ENCODE measurements at places on chromosomes 16 and 17.

GRCh38 chr17:14011036-14011692 lies 58.1 kb upstream of the COX10 start:
- no peak for DNase-seq

GRCh38 chr16:54482892-54483574 lies 196.4 kb upstream of the IRX3 start:
- DNase-seq, result no peak

DNA sequence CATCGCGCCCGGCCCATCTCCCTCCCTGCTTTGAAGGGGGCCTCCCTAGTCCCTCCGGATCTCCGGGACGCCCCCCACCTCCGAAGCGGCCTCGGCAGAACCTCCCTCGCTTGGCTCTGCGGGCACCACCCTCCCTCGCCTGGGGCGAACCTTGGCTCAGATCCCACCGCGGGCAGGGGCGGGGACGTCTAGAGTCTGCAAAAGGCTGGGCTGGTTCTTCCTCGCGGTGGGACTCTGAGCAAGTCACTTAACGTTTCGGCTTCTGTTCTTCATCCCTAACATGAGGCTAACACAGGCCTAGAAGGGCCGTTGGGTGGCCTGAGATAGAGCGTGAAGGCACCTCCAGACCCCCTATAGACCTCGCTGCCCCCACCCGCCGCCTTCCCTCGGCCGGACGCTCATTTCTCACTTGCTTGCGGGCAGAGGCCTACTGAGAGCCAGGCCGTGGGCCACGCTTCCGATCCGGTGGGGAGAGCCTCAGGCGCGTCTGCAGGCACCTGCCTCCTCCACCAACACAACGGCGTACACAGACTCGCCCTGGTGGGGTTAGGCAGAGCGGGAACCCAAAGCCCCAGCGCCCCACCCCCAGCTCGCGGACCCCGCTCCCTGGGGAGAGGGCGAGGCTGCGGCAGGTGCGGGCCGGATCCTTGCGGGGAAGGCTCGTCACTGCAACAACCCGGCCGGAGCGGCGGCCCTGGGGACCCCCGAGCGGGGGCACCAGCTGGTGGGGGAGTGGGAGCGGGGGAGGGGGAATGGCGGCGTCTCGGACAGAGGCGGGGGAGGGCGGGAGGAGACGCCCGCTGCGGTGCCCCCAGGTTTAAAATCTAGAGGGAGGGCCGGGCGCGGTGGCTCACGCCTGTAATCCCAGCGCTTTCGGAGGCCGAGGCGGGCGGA lies 5.4 kb downstream of the MYO1C start:
- peak; percentile 45 for DNase-seq

DNA sequence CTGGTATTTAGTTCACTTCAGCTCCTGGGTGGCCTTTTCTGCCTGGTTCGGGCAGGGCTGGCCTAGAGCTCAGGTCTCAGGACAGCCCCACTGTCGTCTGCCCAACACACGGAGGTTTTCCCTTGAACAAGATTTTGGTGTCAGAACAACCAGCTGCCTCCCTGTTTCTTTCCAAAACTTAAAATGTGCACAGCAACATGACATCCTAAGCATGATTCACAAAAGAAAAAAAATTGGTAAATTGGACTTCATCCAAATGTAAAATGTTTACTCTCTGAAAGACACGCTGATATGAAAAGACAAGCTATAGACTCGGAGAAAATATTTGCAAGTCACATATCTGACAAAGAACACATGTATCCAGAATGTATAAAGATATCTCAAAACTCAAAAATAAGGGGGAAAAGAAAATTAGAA lies 197.8 kb upstream of the CHMP6 start:
- no peak for DNase-seq

- DNase-seq, result no peak
These were observed 176.8 kb upstream of the HSBP1 start for GRCh38 chr16:83630979-83631378.

GRCh38 chr16:25270577-25270976 lies 12.9 kb upstream of the ZKSCAN2 start:
- DNase-seq, result no peak

- no peak for DNase-seq
These were observed 11.2 kb downstream of the VASN start for GRCh38 chr16:4382795-4383357.

GRCh38 chr17:57397402-57397801 lies 141.1 kb downstream of the MSI2 start:
- DNase-seq, result no peak

DNA sequence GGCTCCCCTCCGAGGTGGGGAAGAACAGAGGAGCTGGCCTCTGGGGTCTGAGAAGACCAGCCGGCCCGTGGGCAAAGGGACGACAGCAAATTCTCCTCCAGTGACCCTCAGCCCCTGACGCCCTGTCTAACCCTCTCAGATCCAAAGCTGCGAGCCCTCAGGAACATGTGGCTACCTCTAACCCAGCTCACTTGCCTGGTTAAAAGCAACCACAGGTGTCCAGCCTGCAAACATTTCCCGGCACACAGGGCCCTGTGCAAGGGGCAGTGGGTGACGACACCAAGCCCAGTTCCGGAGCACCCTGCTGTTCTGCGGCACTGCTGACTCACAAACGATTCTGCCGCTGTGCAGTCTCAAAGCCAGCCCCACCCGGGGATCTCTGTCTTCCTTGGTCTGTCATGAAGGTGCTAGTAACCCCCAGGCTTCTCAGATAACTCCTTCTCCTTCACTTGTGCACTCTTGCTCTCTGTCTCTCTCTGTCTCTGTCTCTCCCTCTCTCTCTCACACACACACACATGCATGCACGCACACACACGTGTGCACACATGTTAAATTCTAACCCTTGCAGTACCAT lies 23.0 kb downstream of the WNT3 start:
- DNase-seq, result no peak

- DNase-seq, result no peak
These were observed 463 bp downstream of the RILP start for GRCh38 chr17:1648963-1649843.

DNA sequence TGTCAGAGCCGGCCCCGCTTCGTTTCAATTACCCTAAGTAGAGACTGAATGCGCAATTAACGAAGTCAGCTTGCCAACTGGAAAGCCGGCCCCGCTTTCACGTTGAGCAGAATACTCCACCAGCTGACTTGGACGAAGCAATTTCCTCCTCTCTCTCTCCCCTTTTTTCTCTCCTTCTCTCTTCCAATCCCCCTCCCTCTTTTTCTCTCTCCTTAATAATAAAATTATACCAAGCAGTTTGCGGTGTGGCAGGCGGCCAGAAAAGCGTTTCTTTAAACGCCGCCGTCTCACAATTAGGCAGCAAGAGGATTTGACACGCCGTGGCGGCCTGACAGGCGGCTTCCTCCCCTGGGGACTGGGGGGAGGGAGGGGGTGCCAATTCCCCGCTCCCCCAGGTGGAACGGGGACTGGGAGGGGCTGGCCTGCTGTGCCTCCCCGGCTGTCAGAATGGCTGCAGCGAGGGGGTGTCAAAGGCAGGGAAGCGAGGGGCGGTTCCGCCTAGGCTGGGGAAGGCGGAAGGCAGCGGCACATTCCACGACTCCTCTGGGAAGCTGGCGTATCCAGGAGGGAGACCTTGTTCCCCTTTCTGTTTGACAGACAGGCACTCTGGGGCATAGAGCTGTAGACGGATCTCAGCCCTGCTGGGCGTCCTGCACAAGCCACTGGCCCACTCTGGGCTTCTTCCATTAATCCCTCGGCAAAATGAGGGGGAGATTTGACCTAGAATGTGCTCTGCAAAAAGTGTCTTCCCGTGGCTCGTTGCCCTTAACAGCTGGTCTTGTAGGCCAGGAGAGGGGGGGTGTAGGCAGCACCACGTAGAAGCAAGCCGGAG lies 52.7 kb downstream of the SREBF1 start:
- no peak for DNase-seq

GRCh38 chr17:52027081-52027480 lies 131.4 kb downstream of the CA10 start:
- DNase-seq, result no peak

DNA sequence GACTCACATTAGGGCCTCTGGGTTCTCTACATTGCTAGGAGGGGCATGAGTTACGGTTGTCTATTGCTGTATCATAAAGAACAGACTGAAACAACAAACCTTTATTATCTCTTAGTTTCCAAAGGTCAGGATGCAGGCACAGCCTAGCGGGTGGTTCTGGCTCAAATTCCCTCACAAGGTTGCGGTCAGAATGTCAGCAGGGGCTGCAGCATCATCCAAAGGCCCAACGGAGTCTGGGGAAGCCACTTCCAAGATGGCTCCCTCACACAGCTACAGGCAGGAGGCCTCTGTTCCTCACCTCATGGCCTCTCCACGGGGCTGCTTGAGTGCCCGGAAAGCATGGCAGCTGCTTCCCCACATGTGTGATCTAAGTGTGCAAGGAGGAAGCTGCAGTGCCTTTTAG lies 29.6 kb upstream of the ZFPM1 start:
- no peak for DNase-seq

DNA sequence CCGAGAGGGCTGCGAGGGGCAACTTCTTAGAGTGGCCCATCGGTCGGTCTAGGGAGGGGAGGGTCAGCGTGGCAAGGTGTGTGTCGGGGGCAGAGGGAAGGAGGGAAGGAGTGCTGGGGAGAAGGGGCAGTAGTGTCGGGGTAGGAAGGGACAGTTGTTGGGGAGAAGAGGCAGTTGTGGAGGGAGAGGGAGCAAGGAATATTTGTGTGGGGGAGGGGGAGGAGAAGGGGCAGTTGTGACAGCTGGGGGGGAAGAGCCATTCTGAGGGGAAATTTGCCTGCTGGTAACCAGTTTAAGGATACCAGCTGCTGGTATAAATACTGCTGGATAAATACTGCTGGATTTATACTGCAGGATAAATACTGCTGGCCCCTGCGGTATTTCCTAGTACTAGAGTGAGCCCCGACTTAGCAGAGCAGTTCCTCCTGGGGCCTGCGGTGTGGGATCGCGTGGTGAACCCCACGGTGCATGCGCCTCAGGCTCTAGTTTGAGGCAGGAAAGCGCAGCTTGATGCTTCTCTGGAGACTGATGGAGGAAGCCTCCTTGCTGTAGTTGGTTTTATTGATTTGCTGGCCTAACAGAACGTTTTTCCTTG lies 309 bp downstream of the DNAH2 start:
- DNase-seq, result no peak

DNA sequence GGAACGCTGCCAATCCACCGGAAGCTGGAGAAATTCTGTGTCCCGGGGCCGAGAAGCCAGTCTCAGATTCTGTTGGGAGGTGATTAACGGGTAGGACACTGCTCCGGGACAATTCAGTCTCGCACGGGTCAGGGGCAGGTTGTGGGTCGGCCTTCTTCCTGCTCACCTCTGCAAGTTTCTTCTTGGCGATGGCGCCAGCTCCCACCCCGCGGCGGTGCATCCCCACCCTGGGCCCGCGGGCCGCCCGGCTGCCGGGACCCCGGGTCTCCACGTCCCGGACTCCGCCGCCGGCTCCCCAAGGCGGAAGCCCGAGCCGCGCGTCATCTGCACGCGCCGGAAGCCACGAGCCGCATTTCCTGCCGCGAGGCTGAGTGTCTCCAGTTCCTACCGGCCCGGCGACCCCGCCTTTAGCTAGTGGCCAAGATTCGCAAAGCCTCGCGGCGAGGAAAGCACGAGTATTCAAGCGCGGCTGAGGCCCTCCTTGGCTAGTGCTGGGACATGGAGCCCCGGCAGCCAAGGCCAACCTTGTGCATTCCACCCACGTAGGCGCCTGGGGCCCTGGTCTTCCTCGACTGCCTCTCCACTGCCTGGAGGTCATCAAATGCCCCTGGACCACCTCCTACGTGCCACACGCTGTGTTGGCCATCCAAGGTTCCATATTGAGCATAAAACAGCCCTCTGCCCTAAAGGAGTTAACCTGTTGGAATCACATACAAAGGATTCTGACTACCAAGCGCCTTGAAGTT lies at the start of gene SNF8:
Gene SNF8 (minus strand): TSS at position 328 of the 746 bp plus-strand sequence. CDS start 108 bp downstream, at position 220.
- DNase-seq, result no peak

GRCh38 chr17:8222380-8222629 lies 11.9 kb upstream of the AURKB start:
- peak; percentile 98 for DNase-seq

GRCh38 chr16:50152351-50152806 lies 727 bp upstream of the TENT4B start:
- peak; percentile 8 for DNase-seq

DNA sequence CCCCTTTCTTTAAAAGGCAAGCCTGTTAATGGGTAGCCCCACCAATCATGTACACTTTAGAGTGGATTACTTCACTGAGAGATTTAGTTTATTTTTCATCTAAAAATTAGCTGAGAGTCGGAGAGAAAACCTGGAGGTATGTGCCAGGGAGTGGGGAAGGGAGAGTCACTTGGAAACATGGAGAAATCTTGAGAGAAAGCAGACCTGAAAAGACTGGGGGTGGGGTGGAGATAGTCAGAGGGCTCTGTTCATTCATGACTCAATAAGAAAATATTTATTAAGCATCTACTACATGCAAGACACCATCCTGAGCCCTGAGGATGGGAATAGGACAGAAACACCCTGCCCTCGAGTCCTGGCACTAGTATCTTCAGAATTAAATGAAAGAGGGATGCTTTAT lies 27.4 kb upstream of the RCVRN start:
- no peak for DNase-seq

- DNase-seq, result no peak
These were observed 418.6 kb downstream of the TOX3 start for GRCh38 chr16:52128361-52128760.
